Left lung (tissue), 14 donors: ENCODE measurements at places on chromosomes 5 and 9. TPM values are rescaled to one million over a fixed set of nuclear protein-coding genes. Genes with fewer than 3 reads are reported as not detected.
A peak's percentile ranks its signal among the peaks of the same experiment; 100 is the strongest.

C5orf52 gene
- total RNA-seq: not detected

BTNL9 gene
- total RNA-seq: 56.1 TPM

ANKRD18A gene
- 5.4 TPM for total RNA-seq

DNA sequence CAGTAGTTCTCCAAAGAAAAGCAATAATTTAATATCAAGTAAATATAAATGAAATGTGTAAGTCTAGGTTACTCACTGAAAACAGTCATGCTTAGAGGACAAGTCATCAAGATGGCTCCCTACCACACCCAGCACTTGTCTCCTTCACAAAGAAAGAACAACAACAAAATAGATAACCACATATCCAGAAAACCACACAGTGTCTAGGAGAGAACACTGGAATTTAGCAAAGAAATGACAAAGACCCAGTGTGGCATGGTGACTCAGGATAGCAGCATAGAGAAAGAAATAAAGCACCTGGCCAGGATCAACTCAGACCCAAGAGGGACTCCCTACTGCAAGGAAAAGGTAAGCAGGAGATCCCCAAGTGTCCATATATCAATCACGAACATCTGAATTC is 356.2 kb downstream of the TMEM161B start:
- DNase-seq: no peak

DNA sequence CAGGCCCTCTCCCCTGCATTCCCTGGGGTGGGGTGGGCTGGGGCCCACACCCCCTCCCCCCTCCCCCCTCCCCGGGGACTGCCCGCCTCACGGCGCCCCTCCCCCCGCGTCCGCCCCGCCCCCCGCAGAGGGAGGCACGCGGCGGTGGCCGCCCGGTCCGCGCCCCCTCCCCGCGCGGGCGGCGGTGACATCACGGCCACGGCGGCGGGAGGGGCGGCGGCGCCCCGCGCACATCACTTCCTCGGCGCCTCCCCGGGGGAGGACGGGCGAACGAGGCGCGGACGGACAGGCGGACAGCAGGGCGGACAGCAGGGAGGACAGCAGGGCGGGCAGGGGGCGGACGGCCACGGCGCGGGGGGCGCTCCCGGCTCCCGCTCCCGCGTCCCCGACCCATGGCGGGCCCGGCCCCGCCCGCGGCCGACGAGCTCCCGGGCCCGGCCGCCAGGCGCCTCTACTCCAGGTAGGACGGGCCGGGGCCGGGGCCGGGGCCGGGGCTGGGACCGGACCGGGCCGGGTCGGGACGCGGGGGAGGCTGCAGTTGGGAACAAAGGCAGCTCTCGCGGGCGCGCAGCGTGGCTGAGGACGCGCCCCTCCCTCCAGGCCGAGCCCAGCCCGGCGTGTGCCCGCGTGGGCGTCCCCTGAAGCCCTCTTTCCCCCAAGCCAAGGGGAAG is at the start of gene GPSM1:
GPSM1 (plus strand) TSS at position 236 of the 671 bp plus-strand sequence; CDS start at position 393, 157 bp downstream.
- DNase-seq: peak; percentile 77

GRCh38 chr9:100357501-100357900 is 4.8 kb upstream of the TEX10 start:
- no peak for DNase-seq

- DNase-seq: no peak
Observed at GRCh38 chr5:95956021-95956899, 5.4 kb downstream of the ELL2 start.

GRCh38 chr5:134600600-134600999 is 32.0 kb downstream of the SAR1B start:
- DNase-seq: no peak

DNA sequence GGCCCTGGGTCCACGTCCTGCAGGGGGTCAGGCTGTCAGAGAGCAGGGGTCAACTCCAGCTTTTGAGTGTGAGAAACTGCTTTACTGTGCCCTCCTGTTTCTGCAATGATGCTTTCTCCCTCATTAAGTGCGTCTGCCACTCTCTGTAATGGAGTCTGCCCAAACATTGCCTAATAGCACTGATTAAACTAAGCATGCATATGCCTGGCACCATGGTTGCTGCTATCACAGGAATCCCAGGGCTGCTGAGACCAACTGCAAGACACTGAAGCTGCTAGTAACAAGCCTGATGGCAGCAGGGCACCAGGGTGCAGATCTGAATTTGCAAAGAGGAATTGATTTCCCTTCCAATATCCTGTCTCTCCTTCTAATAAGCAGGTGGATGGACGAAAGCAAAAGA is 125.3 kb downstream of the SLC24A2 start:
- DNase-seq: no peak

GRCh38 chr9:8071445-8071798 is 271.8 kb upstream of the DMAC1 start:
- no peak for DNase-seq

DNA sequence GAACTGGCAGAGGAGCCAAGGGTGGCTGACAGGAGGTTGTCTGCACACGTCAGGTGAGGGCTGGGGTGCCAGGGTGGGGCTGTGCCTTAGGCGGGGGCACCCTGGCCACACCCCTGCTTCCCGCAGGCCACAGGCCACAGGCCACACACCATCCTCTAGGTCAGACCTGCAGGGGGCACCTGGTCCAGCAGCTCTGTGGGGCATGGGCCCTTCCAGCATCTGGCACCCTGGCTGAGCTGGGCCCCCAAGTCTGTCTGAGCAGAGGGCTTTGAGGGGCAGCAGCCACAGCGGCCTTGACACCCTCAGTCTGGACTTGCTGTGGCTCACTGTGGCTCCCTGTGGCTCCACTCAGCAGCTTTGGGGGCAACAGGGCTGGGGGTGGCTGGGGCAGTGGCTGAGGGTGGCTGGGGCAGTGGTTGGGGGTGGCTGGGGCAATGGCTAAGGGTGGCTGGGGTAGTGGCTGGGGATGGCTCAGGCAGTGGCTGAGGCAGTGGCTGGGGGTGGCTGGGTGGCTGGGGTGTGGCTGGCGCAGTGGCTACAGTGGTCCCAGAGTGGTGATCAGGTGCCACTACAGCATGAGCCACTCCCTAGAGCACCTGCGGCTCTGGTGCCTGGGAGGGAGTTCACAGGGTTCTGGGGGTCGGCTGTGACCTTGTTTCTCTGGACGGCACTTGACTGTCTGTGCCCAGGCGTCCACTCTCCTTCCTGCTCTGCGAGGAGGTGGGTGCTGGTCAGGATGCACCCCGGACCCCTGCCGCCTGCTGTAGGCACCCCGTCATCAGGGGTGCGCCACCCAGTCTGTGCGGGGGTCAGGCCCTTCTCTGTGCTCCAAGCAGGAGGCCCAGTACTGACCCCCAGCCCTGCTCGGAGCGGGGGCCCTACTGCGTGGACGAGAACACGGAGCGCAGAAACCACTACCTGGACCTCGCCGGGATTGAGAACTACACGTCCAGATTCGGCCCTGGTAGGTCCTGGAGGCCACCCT is 27.1 kb downstream of the NKD2 start:
- DNase-seq: no peak

DNA sequence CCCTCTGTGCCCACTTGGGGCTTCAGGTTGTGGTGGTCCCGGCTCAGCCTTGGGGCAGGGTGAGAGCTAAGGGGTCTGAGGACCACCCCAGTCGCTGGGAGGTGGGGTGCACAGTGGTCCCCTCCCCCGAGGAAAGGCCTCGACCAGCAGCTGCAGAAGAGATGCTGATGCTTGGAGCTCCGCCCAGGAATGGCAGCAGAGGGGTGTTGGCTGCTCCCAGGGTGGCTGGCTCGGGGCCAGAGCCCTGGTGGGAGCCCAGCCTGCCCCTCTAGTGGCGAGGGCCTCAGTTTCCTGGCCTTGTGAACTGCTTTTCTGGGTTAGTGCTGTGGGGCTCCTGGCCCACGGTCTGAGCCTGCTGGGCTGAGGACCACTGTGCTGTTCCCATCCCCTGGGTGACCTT is 1.2 kb downstream of the DIPK1B start:
- no peak for DNase-seq

GRCh38 chr5:395156-395920 is 47.6 kb upstream of the EXOC3 start:
- no peak for DNase-seq

DNA sequence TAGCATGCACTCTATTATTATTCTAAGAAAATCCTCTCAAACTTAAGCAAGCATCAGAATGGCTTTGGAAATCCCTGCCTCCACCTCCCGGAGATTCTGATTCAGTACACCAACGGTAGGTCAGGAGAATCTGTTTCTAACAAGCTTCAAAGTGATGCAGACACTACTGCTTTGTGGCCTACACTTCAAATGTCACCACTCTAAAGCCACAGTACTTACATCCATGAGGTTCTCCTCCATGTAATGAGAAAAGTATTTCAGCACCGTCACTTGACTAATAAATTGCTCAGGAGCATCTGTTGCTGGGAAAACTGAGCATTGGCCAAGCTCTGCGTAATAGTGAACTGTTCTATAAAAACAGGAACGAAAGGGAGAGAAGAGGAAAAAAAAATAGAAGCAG is 4.8 kb downstream of the PLK2 start:
- no peak for DNase-seq

- DNase-seq: no peak
Observed at GRCh38 chr5:22079002-22079401, 774.1 kb downstream of the CDH12 start.

DNA sequence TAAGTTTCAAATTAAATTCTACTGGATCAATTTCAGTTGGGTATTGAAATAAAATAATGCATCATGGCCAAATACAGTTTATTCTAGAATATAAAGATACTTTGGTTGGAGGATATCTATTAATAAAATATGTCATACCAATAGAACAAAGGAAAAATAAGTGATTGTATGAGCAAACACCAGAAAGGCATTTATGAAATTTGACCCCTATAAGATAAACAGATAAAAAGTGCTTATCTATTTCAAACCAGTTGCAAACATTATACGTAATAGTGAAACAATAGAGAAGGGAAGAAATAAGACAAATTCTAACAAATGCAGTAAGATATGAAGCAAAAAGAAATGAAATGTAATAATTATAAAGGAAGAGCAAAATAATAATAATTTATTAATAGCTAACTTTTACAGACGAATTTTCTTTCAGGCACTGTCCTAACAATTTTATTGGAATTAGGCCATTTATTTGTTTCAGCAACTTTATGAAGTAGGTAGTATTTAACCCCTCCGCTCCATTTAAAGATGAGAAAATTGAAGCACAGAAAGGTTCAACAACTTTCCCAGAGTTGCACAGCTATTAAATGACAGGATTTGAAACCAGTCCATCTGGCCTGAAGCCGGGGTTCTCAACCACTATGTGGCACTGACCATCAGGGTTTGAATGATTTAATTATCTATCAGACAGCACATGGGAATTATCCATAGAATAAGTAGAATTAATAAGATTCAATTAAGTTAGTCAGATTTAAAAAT is 20.8 kb downstream of the ANKRD55 start:
- DNase-seq: no peak

- no peak for DNase-seq
Observed at GRCh38 chr5:33843579-33843978, 48.2 kb downstream of the ADAMTS12 start.

GRCh38 chr5:42951293-42951840 is 88.8 kb downstream of the ANXA2R start:
- peak; percentile 80 for DNase-seq

- DNase-seq: peak; percentile 51
Observed at GRCh38 chr9:68844631-68845612, 139.9 kb downstream of the PIP5K1B start.

GRCh38 chr9:124453586-124454191 is 3.4 kb downstream of the ADGRD2 start:
- no peak for DNase-seq

DNA sequence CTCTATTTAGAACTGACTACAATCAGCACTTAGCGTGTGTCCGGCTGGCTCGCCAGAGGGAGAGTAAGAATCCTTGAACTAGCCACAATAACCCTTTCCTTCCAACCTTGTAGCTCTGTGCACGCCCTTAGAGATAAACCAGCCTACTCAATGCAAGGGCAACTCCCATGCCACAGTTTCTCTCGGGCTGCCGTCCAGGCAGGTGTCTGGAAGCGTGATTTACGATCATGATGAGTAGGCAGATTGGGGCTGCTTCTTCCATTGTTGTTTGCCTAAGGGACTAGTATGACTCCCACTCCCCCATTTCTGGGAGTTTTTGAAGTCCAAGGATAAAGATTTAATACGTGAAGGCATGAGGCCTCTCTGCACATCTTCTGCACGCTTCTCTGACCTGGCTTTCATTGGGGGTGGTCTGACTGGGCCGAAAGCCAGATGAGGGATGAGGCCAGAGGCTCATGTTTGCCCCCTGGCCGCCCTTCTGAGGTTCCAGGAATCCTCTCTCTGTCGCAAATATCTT is 134.0 kb upstream of the MYO10 start:
- DNase-seq: no peak

DNA sequence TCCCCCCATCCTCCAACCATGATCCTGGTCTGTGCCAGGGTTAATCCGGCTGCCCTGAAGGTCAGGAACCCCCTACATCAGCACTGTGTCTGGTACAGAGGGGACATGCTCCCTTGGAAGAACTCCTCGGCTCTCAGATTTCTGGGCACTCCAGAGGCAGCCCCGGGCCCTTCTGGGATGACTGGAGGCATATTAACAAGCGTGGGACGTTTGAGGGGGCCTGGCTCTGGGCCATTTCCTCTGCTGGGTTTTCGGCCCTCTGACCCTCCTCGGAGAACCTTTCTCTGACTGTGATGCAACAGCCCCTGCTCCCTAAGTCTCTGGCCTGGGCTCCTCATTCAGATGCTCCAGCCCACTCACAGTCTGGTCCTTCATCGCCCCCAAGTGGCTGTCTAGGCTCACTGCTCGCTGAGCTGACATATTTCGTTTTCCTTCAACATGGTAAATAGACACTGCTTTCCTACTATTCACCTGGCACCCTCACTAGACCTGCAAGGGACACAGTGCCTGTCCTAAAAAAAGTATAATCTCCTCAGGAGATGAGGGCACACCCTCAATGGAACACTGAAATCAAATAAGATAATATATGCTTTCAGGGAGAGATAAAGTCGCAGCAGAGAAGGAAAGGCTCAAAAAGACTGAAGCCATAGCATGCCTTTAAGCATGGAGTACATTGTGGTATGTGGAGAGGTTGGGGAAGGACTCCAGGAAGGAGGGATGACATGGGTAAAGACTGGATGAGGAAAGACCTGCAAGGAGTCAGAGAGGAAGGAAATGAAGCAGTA is 404.7 kb upstream of the TRPC7 start:
- DNase-seq: peak; percentile 38

DNA sequence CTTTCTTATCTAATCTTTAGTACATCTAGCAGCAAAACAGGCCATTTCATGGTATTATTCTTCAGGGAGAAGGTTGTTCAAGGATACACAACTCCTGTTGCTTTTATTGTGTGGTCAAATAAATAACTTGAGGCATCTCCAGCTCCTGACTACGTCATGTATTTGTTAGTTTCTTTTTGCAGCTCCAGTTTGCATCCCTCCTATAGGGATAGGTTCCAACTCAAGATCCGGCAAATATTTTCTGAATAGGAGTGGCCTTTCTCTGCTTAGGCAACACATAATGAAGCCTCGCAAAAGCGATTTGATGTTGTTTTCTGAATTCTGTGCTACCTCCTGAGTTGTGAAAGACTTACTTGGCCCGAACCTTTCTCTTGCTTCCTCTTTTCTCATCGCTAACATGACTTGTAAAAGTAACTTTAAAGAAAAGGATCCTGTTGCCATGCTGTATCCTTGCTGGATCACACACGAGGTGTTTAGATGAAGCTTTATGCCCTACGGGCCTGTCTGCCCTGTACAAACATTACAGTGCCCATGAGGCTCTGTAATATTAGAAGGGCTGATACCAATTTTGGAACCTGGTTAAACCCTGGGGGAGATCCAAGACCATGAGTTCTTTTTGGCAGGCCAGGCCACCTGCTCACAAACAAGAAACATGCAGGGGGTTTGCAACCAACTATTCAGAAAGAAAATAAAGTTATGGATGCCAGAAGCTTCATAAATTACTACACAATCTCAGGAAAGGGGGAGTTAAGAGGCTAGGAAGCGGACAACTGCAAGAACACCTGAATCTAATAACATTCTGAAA is 149.8 kb upstream of the FGF10 start:
- DNase-seq: no peak

GRCh38 chr5:17203329-17204132 is 13.9 kb upstream of the BASP1 start:
- no peak for DNase-seq
